ENCODE measurements at places on chromosomes 6 and 20.

DNA sequence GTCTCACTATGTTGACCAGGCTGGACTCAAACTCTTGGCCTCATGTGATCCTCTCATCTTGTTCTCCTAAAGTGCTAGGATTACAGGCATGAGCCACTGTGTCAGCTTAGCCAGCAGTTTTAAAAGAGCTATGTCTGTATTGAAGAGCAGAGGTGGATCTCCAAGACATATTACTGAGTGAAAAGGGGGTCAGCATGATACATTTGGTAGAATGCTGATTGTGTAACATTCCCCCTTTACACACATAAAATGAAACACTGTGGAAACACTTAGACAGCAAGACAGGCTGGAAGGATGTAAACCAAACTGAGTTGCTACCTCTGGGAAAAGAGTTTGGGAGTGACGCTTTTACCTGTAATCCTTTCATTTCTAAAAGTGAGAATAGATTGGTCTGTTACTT is 1.7 kb upstream of the RIPOR3 start:
- H3K4me1 ChIP-seq = peaks cover 4% of the 10 kb centered on the region
- H3K27me3 ChIP-seq = peaks cover 56% of the 10 kb centered on the region
- no peaks in the 10 kb centered on the region for H3K36me3 ChIP-seq
- no peak overlapping the region for H3K4me3 ChIP-seq

GRCh38 chr20:15318682-15319081 is 981.3 kb upstream of the FLRT3 start:
- H3K27ac ChIP-seq = no peak overlapping the region
- H3K36me3 ChIP-seq = no peaks in the 10 kb centered on the region
- H3K4me1 ChIP-seq = no peaks in the 10 kb centered on the region
- no peak overlapping the region for H3K4me3 ChIP-seq
- no peaks in the 10 kb centered on the region for H3K27me3 ChIP-seq
- no peak for DNase-seq

GRCh38 chr6:158061709-158062461 is 80.2 kb downstream of the SYNJ2 start:
- no peak for DNase-seq
- H3K36me3 ChIP-seq = peaks cover 6% of the 10 kb centered on the region
- H3K4me3 ChIP-seq = no peak overlapping the region
- no peak overlapping the region for H3K27ac ChIP-seq

DNA sequence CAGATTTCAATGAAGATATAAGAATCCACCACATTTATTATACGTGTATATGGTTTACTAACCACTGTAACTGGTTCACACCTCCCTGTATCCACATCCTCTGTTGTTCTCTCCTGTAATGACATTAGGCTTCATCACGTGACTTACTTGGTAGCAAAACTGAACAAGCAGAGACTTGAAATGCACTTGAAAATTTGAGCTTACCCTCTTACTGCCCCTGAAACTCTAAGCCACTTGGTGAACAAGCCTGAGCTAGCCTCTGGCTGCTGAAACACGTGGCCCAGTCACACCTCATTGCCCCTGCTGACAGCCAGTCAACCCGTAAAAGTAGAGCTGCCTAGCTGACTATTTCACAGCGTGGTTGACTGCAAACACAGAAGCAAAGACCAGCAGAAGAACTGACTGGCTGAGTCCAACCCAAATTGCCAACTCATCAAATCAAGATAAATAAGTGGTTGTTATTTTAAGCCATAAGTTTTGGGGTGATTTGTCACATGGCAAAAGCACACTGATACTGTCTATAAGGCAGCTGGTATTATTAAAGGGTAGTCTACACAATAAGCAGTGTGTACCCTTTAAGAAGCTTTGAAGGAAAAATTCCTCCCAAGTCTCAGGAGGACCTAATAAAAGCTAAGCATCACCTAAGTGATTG is 109.0 kb downstream of the RALGAPA2 start:
- H3K36me3 ChIP-seq = peaks cover 6% of the 10 kb centered on the region
- H3K27ac ChIP-seq = peak overlapping the region; percentile 62
- H3K27me3 ChIP-seq = no peaks in the 10 kb centered on the region

DNA sequence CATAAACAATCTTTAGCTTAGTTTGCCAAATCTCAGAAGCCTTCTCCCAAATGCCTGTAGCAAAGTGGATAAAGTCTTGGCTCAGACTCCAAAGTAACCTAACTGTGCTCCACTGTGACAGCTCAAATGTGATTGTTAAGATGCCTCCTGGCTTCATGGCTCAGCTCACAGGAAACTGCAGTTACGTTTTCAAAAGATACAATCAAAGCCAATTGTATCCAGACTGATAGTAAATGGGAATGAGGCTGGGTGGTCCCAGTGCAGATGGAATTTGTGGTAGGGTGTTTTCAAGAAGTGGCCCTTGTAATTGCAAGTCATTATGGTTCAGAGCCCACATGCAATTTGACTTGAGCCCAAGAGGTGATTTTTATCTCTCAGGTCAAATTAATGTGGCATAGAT is 151.2 kb upstream of the TAB2 start:
- H3K4me3 ChIP-seq = no peak overlapping the region
- no peak for DNase-seq
- peak overlapping the region; percentile 30 for H3K27ac ChIP-seq
- H3K36me3 ChIP-seq = peaks cover 35% of the 10 kb centered on the region
- peaks cover 55% of the 10 kb centered on the region for H3K4me1 ChIP-seq

DNA sequence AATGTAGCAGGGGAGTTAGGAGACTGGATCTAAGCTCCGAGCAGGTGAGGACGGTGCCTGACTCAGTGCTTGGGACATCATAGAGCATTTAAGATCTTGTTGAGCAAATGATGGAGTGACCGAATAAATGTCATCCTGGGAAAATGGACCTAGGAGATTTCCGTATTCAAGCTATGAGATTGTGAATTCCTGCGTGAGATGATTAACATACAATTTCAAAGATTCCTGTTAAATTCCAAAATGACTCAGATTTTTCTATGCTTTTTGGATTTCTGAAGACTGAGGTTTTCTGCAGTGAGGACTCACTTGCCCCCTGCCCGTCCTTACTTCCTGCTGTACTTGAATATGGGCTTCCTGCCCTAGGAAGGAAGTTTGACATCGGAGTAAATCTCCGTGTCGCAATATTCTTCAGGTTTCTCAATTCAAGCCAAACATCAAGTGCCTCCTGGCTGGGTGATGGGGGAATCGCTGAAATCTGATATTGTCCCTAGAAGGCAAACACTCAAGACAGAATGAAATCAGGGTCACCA is 5.2 kb downstream of the SYTL3 start:
- peak overlapping the region; percentile 78 for H3K4me3 ChIP-seq
- DNase-seq = peak; percentile 37
- peak overlapping the region; percentile 98 for H3K27ac ChIP-seq
- peaks cover 72% of the 10 kb centered on the region for H3K4me1 ChIP-seq

- peaks cover 1% of the 10 kb centered on the region for H3K36me3 ChIP-seq
- no peaks in the 10 kb centered on the region for H3K27me3 ChIP-seq
- no peaks in the 10 kb centered on the region for H3K4me1 ChIP-seq
- no peak for DNase-seq
- H3K4me3 ChIP-seq = no peak overlapping the region
- H3K27ac ChIP-seq = no peak overlapping the region
Measured at GRCh38 chr20:14913896-14914620, 576.6 kb upstream of the FLRT3 start.

- no peak for DNase-seq
- H3K4me1 ChIP-seq = no peaks in the 10 kb centered on the region
- H3K36me3 ChIP-seq = no peaks in the 10 kb centered on the region
Measured at GRCh38 chr20:23492292-23492691, 1.4 kb downstream of the CST8 start.

DNA sequence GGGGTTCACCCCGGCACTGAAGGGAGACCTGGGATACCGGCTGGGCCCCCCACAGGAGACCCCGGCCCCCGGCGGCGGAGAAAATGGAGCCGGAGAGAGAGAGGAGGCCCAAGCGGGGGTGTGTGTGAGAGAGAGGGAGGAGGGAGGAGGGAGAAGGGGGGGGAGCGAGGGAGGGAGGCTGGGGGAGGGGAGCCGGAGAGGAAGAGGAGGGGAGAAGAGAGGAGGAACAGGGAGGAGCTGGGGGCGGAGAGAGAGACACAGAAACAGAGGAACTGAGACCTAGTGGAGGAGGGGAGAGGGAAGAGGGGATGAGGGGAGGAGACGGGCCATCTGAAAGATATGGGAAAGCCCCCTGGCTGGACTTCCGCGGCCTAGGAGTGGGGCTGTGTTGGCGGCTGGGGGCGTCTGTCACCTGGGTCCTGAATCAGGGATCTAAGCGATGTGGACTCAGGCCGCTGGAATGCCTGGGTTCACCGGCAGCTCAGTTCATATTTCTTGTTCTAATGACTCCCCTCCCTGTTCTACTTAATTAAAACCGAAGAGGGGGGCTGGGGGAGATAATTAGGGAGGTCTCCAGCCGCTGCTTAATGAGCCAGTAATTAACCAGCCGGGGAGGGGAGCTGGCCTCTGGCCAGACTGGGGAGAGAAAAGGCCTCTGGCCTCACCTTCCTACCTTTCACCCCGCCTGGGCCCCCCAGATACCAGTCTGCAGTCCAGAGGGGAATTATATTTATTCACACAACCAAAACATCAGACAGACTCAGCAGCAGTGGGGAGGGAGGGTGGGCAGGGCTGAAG is at the start of gene PBX2:
TSS of gene PBX2 (minus strand) at position 149 of the 798 bp plus-strand sequence. CDS start 287 bp downstream, outside the sequence.
- H3K27ac ChIP-seq = peak within 1 kb of the TSS; percentile 95
- DNase-seq = peak; percentile 92
- H3K36me3 ChIP-seq = peaks cover 45% of the 10 kb centered on the region
- H3K4me1 ChIP-seq = peaks cover 55% of the 10 kb centered on the region
- H3K4me3 ChIP-seq = peak within 1 kb of the TSS; percentile 98
- H3K27me3 ChIP-seq = no peaks in the 10 kb centered on the region

DNA sequence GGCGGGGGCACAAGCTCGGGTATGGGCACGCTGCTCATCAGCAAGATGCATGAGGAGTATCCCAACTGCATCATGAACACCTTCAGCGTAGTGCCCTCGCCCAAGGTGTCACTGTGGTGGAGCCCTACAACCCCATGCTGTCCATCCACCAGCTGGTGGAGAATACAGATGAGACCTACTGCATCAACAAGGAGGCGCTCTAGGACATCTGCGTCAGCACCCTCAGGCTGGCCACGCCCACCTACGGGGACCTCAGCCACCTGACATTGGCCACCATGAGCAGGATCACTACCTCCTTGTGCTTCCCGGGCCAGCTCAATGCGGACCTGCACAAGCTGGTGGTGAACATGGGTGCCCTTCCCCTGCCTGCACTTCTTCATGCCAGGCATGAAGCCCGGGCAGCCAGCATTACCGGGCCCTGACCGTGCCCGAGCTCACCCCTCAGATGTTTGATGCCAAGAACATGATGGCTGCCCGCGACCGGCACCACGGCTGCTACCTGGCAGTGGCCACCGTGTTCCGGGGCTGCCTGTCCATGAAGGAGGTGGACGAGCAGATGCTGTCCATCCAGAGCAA is 12.8 kb downstream of the GABRR2 start:
- no peak overlapping the region for H3K4me3 ChIP-seq
- H3K27me3 ChIP-seq = no peaks in the 10 kb centered on the region
- DNase-seq = no peak
- no peak overlapping the region for H3K27ac ChIP-seq
- no peaks in the 10 kb centered on the region for H3K36me3 ChIP-seq

GRCh38 chr20:20020908-20021307 is 3.7 kb downstream of the NAA20 start:
- DNase-seq = no peak
- peaks cover 5% of the 10 kb centered on the region for H3K36me3 ChIP-seq
- peak overlapping the region; percentile 14 for H3K4me3 ChIP-seq
- H3K27me3 ChIP-seq = no peaks in the 10 kb centered on the region

- no peaks in the 10 kb centered on the region for H3K4me1 ChIP-seq
- no peaks in the 10 kb centered on the region for H3K36me3 ChIP-seq
- no peak overlapping the region for H3K4me3 ChIP-seq
- no peak for DNase-seq
- no peak overlapping the region for H3K27ac ChIP-seq
- no peaks in the 10 kb centered on the region for H3K27me3 ChIP-seq
Measured at GRCh38 chr6:117840541-117840983, 66.5 kb upstream of the SLC35F1 start.

DNA sequence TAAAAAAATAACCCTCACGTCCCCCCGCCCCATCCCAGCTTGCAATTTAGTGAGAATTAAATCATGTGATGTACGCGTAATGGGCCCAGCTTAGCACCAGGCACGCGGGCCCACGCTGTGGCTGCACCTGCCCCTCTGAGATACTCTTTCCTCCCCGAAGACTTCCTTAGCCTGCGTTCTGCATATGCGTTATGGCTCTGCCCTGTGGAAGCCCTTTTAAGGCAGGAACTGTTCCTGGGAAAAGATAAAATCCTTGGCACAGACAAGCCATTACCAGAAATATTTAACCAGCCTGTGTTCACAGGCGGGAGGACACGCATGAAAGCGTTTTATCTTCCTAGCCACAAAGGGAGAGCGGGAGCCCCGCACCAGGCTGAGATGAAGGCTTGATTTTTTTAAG is 311.0 kb downstream of the LRFN2 start:
- no peak overlapping the region for H3K4me3 ChIP-seq
- no peaks in the 10 kb centered on the region for H3K4me1 ChIP-seq
- H3K36me3 ChIP-seq = no peaks in the 10 kb centered on the region
- DNase-seq = no peak
- H3K27ac ChIP-seq = no peak overlapping the region
- peaks cover 2% of the 10 kb centered on the region for H3K27me3 ChIP-seq

DNA sequence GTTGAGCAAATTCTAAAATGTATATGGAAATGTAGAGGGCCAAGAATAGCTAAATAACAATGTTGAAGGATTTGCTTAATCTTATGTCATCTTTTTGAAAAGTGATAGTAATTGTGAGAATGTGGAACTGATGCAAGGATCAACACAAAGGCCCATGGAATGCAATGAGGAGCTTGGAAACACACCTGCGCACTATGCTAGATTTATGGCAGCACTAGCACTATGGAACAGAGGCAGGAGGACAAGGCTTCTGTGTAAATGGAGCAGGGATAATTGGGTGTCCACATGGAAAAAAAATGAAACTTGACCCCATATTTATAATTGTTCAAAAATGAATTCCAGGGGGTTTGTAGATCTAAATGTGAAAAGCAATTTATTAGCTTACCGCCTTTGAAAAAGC is 298.3 kb downstream of the FARS2 start:
- H3K27me3 ChIP-seq = no peaks in the 10 kb centered on the region
- no peak overlapping the region for H3K27ac ChIP-seq
- no peak overlapping the region for H3K4me3 ChIP-seq
- peaks cover 26% of the 10 kb centered on the region for H3K36me3 ChIP-seq
- no peak for DNase-seq

DNA sequence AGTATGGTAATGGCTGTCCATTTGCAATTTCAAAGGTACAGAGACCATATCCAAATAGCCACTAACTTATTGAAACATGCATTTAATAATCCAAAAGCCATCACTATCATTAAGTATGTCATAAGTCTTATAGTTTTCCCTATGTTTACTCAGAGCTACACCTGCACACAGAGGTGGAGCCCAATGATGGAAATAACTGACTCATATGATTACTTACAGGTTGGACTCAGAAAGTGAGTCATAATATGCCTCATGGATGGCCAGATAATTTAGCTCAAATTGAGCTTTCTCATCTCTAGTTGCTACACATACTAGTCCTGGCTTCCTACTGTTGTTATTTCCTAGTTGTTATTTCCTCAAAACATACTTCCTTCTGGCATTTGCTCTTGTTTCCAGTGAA is 104.4 kb upstream of the KHDRBS2 start:
- H3K27ac ChIP-seq = no peak overlapping the region
- no peak for DNase-seq
- H3K36me3 ChIP-seq = no peaks in the 10 kb centered on the region
- no peaks in the 10 kb centered on the region for H3K27me3 ChIP-seq
- H3K4me1 ChIP-seq = no peaks in the 10 kb centered on the region

- no peak for DNase-seq
- H3K27me3 ChIP-seq = no peaks in the 10 kb centered on the region
- H3K36me3 ChIP-seq = no peaks in the 10 kb centered on the region
- no peak overlapping the region for H3K4me3 ChIP-seq
- H3K27ac ChIP-seq = no peak overlapping the region
Measured at GRCh38 chr20:15802020-15802419, 771.2 kb downstream of the KIF16B start.
